HepG2 (cell line): ENCODE measurements at places on chromosomes 2 and 18. TPM values are rescaled to one million over a fixed set of nuclear protein-coding genes. Genes with fewer than 3 reads are reported as not detected.

The ERBB4 gene
- polyA plus RNA-seq, result 0.04 TPM in 1 of 2 replicates, not detected in the other

The GKN1 gene
- polyA plus RNA-seq, result not detected in 2 replicates

DNA sequence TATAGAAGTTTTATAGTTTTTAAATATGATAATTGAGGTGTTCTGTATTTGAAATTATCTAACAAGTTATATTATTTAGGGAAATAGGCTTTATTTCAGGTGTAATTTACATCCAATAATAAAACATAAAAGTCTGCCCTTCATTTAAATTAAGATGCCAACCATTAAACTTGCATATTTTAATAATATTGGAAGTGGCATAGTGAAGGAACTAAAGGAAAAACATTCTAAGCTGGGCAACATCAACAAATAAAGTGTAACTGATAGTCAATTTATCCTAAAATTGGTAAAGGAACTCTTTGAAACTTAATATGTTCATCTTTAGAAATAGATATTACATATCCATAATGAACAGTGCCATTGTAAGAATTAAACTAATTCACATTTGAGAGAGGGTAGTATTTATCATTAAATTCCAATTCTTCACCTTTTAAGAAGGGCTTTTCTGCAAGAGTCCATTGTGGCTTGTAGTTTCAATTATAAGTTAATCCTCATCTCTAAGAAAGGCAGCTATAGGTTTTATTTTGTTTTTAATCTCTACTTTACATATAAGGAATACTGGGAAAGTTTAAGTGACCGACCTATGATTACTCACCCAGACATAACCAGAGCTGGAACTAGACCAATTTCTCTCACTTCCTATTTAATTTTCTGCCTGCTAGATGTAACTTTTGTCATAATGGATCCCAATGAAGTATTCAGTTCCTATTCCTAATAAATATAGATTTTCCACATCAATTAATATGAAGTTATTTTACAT, 401.6 kb downstream of the XIRP2 start:
- H3K27ac ChIP-seq, result no peak overlapping the region
- H3K27me3 ChIP-seq, result peaks cover 3% of the 10 kb centered on the region; the same call in 1 of the 2 replicates
- no peak for DNase-seq
- no peaks in the 10 kb centered on the region for H3K36me3 ChIP-seq
- peaks cover 13% of the 10 kb centered on the region for H3K4me1 ChIP-seq

DNA sequence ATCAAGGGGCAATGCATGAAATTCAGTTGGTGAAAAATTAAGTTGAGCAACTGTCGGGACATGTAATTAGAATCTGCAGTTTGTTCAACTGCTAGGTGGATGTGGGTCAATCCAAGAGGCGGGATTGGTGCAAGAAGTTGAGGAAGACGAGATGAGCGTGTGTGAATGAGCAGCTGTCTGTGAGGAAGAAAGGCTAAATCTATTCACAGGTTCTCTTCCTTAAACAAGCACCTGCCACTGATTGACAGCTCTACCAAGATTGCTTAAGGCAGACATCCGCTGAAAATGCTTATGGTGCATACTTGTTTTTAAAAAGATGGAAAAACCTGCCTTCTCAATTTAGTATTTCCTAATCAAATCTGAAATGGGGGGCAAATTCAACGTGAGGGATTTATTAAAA, 323.4 kb upstream of the THUMPD2 start:
- no peak for DNase-seq
- H3K27me3 ChIP-seq, result no peaks in the 10 kb centered on the region
- no peaks in the 10 kb centered on the region for H3K4me1 ChIP-seq
- no peak overlapping the region for H3K27ac ChIP-seq
- no peaks in the 10 kb centered on the region for H3K36me3 ChIP-seq

DNA sequence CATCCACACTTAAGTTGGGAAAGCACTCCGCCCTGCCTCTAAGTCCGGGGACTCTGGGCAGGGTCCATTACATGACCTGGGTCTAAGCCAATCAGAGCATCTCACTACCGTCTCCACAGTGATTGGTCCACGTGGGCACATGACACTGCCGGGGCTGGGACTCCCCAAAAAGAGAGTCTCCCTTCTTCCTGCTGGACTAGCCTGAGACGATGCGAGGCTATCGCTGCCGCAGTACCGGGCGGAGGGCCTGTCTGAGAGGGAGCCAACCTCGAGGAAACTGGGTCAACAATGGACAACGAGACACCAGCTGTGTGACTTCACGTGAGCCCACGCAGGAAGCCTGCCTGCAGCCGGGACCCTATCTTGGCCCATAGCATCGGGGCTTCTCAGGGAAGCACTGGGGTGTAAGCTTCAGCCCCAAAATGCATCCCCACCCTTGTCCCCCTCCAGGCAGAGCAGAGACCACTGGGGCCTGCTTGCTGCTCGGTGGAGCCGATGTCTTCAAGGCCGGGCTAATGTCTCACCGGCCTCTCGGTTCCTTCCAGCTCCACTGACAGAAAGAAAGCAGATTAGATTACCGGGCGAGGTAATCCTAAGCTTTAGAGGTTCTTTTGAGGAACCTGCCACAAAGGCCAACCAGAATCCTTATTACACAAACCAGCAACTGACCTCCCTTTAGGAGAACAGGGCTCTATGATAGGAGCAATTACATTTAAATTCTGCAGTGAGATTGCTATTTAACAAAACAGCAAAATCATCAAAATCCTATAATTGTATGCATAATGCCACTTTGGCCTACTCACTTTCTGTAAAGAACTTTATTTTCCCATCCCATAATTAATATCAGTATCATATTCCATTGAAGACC, 21.3 kb upstream of the COPS8 start:
- H3K4me3 ChIP-seq, result no peak overlapping the region
- no peaks in the 10 kb centered on the region for H3K27me3 ChIP-seq
- H3K27ac ChIP-seq, result no peak overlapping the region

DNA sequence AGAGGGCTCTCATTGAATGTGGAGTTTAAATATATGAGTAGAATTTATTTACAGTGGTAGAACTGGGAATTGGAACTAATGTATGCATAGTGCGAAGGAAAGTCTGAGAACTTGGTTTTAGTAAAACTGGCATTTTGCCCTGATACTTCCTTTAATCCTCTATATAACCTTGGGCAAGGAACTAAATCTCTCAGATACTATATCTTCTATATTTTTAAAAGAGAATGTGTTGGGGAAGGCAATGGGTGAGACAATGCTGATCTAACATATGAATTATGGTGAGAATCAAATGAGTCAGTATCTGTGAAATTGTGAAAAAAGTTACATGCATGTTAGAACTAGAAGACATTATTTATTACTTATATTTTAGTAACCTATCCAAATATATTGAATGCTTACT, 2109.4 kb upstream of the PIK3C3 start:
- no peak overlapping the region for H3K4me3 ChIP-seq
- H3K27ac ChIP-seq, result no peak overlapping the region
- H3K4me1 ChIP-seq, result peaks cover 8% of the 10 kb centered on the region
- no peak for DNase-seq

GRCh38 chr2:22276696-22277095, 1108.3 kb upstream of the KLHL29 start:
- DNase-seq, result no peak
- H3K27me3 ChIP-seq, result no peaks in the 10 kb centered on the region
- H3K4me1 ChIP-seq, result no peaks in the 10 kb centered on the region

DNA sequence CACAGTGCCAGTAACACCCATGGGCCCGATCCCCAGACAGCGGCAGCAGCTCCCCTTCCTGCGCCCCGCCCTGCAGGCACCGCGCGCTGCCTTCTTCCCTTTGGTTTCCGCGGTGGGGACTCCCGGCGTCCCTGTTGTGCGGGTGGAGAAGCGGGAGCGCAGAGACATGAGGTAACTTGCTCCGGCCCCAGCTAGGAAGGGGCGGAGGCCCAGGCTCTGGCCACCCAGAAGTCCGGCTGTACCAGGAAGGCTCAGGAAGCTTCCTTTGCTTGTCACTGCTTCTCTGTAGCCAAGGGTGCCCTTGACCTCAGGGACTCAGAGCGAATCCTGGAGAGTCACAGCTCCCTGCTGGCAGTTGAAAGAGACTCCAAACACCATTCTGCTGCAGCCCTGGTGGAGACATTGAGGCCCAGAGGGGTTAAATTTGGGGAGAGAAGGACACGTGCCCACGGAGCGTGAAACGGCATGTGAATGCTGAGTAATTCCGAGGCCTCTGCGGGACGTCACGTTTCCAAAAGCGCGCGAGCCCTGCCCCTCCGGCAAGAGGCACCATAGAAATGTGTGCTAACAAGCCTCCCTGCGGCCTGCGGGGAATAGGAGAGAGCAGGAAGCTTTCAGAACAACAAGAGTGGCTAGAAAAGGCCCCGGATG, 6.7 kb upstream of the ADCY3 start:
- peaks cover 7% of the 10 kb centered on the region; the same call in 1 of the 2 replicates for H3K4me1 ChIP-seq
- no peak for DNase-seq

DNA sequence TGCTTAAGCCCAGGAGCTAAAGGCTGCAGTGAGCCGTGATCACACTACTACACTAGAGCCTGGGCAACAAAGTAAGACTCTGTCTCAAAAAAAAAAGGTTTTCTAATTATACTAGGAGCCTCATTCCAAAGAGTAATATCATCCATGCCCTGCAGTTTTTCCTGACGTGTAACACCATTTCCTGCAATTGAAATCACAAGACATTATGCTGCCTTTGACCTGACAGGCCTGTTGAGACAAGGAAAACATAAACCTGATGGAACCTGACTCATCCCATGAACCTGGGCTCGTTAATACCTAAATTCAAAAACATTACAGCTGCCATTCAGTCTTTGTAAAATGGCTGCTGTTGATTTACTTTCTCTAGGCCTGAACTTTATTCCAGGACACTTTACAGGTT, 58.7 kb upstream of the PEX13 start:
- no peak overlapping the region for H3K4me3 ChIP-seq
- H3K4me1 ChIP-seq, result no peaks in the 10 kb centered on the region
- no peak for DNase-seq
- H3K27ac ChIP-seq, result no peak overlapping the region
- peaks cover 27% of the 10 kb centered on the region for H3K36me3 ChIP-seq
- no peaks in the 10 kb centered on the region for H3K27me3 ChIP-seq

DNA sequence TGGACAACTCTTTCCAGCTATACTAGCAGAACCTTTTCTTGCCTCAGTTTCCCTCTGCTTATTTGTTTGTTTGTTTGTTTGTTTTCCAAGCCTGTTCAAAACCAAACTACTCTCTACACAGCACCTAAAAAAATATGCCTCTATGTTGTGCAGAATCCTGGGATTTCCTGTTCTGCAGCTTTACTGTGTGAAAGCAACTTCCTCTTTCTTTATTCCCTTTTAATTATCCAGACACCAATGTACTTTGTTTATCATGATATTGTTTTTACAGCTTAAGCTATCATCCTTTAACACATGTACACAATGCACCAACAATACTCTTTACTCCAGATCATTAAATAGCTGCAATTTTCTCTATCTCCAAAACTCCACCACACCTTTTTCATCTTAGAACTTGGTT, 259.5 kb downstream of the EPHA4 start:
- no peak for DNase-seq
- H3K4me1 ChIP-seq, result no peaks in the 10 kb centered on the region
- no peaks in the 10 kb centered on the region for H3K27me3 ChIP-seq

DNA sequence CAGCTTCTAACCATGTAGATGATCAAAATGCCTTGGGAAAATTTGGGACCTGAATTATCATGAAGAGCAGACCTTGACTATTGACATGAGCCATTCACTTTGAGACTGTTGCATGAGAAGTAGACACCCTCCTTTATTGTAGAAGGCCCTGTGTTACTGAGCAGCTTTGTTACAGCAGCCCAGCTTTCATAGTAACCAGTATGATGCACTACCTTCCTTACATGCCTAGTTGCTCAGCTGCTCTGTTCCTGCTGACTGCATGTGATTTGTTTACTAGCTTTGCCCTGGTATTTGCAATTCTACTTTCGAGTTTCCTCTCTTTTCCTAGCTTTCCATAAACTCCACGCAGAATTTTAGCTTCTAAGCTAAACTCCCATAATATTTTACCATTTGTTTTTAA, 11.2 kb upstream of the FN1 start:
- no peaks in the 10 kb centered on the region for H3K27me3 ChIP-seq
- H3K4me3 ChIP-seq, result no peak overlapping the region
- H3K36me3 ChIP-seq, result no peaks in the 10 kb centered on the region
- peaks cover 9% of the 10 kb centered on the region for H3K4me1 ChIP-seq
- no peak overlapping the region for H3K27ac ChIP-seq

GRCh38 chr2:9678544-9678943, 47.7 kb upstream of the YWHAQ start:
- no peak overlapping the region for H3K4me3 ChIP-seq
- H3K4me1 ChIP-seq, result no peaks in the 10 kb centered on the region
- H3K36me3 ChIP-seq, result no peaks in the 10 kb centered on the region
- peaks cover 34% of the 10 kb centered on the region; the same call in 2 of the 3 replicates for H3K27me3 ChIP-seq
- no peak overlapping the region for H3K27ac ChIP-seq
- DNase-seq, result no peak
